A673 (cell line): ENCODE measurements at places on chromosomes 4 and X. TPM values are rescaled to one million over a fixed set of nuclear protein-coding genes. Genes with fewer than 3 reads are reported as not detected.

DNA sequence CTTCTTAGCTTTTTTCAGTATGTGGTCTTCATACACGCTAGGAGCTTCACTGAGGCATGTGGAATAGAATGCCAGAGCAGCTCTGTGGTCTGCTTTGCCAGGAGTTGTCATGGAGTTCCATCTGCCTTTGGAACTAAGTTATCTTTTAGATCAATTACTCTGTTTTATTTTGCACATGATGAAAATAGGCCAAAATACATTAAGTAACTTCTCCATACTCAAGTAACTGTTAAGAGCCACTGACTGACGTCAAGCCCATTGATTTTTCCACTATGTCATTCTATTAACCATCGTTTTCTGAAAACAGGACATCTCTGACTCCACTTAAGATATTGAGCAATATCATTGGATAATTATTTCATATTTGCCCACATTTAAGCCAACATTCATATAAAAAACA is 415.1 kb upstream of the MAD2L1 start:
- no peak for DNase-seq

Gene CPE
- 27.2 and 32.7 TPM in 2 replicates for total RNA-seq

- no peak for DNase-seq
These were observed 54.5 kb upstream of the HPSE start for GRCh38 chr4:83389037-83389720.

- no peak for DNase-seq
These were observed 870.9 kb upstream of the FRG1 start for GRCh38 chr4:189069772-189070171.

- DNase-seq, result no peak
These were observed 386.1 kb downstream of the NLGN4X start for GRCh38 chrX:5842601-5843000.

Gene CT45A3
- total RNA-seq, result not detected in 2 replicates

DNA sequence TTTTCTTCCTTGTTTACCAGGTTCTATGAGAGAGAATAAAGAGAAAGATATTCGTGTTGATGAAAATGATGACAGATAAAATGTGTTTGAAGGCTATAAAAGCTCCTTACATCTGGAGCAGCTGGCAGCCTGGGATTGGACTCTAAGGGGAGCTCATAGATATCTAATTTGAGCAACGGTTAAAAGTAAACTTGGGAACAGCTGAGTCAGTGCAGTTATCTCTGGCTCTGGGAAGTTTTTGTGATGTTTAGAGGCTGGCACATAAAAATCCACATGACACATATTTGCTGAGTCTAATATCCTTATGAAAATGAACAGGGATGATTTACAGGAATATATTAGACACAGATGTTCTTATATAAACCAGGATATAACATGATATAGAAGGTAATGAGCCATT is 331.8 kb upstream of the TENM3 start:
- DNase-seq, result no peak

DNA sequence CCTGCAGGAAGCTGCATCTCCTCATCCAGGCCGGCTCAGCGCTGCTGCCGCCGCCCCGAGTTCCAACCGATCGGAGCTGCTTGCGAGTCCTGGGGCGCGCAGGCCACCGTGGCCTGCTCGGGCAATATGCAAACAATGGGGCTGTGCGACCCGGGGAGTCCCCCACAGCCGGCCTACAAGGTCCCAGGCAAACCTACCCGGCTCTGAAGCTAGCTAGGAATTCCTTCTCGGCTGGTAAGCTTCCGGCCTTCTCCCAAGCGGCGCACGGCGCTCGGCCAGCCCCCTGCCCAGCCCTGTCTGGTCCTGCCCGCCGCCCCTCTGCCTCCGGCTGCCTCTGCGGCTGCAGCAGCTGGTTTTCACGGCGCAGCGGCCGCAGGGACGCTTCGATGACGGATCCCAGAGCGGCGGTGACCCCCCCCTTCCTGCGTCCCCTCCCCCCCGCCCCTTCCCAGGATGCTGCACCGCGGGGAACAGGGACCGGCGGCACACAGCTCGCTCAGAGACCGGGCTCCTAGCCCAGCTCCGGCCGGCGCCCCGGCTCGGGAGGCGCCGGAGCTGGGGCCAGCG is 59.4 kb downstream of the TSC22D3 start:
- DNase-seq, result peak; percentile 23

Gene AADAT
- 5.4 and 5.6 TPM in 2 replicates for total RNA-seq

GRCh38 chr4:37383579-37384229 is 139.2 kb downstream of the NWD2 start:
- DNase-seq, result peak; percentile 41

DNA sequence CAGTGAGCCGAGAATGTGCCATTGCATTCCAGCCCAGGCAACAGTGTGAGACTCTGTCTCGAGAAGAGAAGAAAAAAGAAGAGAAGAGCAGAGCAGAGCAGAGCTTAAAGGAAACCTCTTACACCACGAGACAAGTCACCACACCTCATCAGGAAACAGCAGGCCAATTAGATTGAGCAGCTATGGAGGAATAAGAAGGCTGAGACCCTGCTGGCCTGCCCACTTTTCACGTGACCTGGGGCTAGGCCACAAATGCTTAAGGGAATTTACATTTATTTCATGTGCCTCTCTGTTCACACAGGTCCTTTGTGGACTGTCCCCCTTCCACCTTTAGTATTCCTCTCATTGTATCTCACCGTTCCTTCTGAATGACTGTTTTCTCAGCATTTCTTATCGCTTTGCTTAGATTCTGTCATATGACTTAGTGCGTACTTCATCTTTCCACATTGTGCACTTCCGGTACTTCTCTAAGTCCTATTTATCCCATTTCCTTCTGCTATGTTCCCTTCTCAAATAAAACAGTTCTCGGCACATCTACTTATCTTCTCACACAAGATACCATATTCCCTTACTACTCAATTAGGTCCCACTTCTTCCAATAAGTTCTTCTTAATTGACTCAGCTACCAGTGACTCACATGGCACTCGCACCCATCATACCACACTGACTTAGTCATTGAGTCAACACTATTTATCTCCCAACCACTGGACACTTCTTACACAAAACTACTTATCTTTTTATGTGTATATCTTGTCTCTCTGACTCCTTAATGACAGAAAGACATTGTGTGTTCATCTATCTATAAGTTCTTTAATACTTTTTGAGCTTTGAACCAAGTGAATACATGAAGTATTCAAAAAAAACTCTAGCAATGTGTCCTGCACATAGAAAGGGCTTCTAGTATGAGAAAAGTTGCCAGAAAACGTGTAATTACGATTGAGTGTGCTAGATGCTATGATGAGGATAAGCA is 11.0 kb downstream of the CUL4B start:
- DNase-seq, result peak; percentile 12

Gene GPC3
- total RNA-seq, result 0.24 and 0.74 TPM in 2 replicates

DNA sequence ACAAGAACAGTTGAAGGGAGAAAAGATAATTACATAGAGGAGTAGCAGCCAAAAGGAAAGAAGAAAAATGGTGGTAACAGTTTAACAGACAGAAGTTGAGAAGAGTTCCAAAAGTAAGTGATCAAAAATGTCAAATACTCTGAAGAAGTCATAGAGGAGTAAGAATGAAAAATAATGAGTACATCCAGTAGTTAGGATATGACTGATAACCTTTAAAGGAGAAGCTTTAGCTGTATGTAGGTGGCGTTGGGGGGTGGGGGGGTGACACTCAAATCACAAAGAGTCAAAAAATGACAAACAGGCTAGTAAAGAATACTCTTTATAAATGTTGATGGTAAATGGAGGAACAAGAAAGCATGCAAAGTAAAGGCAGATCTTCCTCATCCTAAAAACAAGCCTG is 40.6 kb downstream of the RAB33A start:
- no peak for DNase-seq

Gene HPGDS
- total RNA-seq, result not detected in 2 replicates

GRCh38 chr4:59818656-59819055 is 1381.5 kb upstream of the ADGRL3 start:
- no peak for DNase-seq

Gene PCDH10
- 40.6 and 43.4 TPM in 2 replicates for total RNA-seq

Gene LRCH2
- total RNA-seq, result 4.2 and 4.8 TPM in 2 replicates
